ENCODE measurements at places on chromosomes 11 and 22.

DNA sequence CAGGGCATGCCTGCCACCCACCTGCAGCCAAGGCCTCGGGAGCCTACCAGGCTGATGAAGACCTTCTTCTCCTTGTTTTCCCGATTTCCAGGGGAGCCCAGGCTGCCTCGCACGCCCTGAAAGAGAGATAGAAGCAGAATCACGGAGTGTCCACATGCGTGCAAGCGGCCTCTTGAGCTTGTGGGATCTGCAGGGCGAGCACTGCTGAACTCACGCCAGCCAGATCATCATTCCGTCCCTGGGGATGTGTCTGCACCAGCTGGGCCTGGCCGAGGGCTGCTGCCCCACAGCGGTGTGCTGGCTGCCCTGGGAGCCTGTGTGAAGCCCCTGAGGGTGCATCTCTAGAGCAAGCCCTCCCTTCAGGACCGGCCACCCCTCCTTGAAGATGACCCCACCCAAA lies 17.9 kb downstream of the USH1C start:
- no peak for DNase-seq

DNA sequence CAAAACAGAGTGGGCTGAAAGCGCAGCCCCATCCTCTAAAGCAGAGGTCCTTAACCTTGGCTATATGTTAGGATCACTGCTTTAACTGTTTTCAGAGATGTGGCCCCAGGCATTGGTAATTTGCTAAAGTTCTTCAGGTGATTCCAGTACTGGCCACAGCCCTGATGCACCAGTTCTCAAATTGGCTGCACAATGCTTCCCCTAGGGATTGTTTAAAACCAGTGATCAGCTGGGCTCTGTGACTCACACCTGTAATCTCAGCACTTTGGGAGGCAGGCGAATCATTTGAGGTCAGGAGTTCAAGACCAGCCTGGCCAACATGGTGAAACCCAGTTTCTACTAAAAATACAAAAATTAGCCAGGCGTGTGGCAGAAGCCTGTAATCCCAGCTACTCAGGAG lies 8.4 kb upstream of the IRAG1 start:
- no peak for DNase-seq

- no peak for DNase-seq
Measured at GRCh38 chr11:3173795-3174194, 8.7 kb upstream of the OSBPL5 start.

GRCh38 chr22:45632791-45633515 lies 38.7 kb upstream of the ATXN10 start:
- no peak for DNase-seq

DNA sequence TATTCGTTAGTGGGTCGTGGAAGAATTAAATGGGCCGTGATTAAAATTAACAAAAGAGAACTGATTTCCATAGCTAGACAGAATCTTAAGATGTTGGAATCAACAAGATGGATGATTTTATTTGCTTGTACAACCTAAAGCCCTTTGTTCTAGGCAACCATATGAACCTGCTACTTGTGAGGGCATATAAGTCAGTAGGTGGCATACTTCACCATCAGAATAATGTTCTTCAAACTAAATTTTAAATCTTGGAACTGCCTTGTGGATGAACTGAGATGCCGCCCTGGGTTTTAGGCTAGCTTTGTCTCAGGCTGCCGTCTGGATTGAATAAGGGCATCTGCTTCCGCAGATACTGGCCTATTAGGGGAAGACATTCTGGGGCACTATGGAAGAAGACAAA lies 40.9 kb downstream of the CSRP3 start:
- peak; percentile 65 for DNase-seq

GRCh38 chr11:9672288-9672916 lies 8.5 kb downstream of the SWAP70 start:
- DNase-seq: no peak

- no peak for DNase-seq
Measured at GRCh38 chr22:44445731-44446130, 52.3 kb downstream of the RTL6 start.

DNA sequence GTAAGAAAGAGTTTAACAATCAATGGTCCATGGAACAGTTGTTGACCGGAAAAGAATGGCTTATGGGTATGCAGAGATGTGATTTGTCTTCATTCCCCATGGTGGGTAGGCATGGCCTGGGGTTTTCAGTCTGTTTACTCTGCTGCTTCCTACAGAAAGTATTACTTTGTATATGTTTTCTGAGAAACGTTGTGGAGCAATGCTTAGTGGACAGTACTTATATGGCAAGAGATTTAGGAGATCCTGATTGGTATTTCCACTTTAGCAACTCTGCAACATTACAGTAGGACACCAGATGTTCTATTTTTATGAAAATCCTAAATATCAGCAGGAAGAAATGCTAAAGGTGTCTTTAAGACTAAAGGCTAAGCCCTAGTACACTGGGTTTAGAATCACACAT lies 309.1 kb downstream of the AASDHPPT start:
- DNase-seq: no peak

GRCh38 chr11:65672180-65672860 lies 9.6 kb upstream of the RELA start:
- no peak for DNase-seq

DNA sequence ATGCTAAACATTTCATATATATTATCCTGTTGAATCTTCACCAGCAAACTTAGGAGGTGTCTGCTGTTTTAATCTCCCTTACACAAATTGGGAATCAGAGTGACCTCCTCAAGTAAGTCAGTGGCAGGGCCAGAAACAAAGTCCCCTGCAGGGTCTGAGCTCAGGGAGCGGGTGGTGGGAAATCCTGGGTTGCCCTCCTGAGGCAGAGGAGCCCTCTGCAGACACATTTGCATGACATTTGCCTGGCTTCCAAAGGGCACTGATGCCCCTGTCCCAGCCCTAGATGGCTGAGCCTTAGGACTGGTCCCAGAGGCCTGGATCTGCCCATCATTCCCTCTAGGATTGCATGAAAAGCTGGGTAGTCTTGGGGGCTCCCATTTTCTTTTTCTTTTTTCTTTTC lies 2.1 kb upstream of the INPP5J start:
- no peak for DNase-seq
